ENCODE measurements at places on chromosomes 6 and 20.

GRCh38 chr6:168007592-168008338 is 10.3 kb downstream of the KIF25 start:
- no peak for DNase-seq

GRCh38 chr6:154806804-154807203 is 73.6 kb downstream of the SCAF8 start:
- DNase-seq = no peak

DNA sequence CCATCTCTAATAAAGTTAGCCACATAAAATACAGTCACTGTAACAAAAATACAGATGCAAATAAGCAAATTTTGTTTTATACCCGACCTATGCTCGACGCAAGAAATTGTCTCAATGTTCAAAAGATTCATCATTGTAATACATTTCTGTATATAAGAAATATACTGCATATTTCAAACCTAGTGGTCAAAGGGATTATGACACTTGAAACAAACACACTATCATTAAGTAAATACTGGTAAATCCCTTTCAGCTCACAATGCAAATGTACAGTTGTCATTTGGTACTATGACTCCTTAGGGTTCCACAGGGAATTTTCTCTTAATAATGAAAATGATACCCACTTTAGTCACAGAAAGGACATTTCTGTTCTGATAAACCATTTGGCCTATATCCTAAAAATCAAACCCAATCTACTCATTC is 2.2 kb downstream of the HIVEP2 start:
- DNase-seq = no peak

GRCh38 chr6:102981490-102982015 is 1588.0 kb downstream of the GRIK2 start:
- no peak for DNase-seq

GRCh38 chr6:136547336-136547735 is 2.9 kb downstream of the MAP7 start:
- DNase-seq = no peak

- no peak for DNase-seq
These were observed 211.0 kb downstream of the MOXD1 start for GRCh38 chr6:132190097-132190814.
